ENCODE measurements at places on chromosomes 4 and X.

GRCh38 chr4:176479767-176480166 lies 160.0 kb downstream of the SPCS3 start:
- no peak for DNase-seq

DNA sequence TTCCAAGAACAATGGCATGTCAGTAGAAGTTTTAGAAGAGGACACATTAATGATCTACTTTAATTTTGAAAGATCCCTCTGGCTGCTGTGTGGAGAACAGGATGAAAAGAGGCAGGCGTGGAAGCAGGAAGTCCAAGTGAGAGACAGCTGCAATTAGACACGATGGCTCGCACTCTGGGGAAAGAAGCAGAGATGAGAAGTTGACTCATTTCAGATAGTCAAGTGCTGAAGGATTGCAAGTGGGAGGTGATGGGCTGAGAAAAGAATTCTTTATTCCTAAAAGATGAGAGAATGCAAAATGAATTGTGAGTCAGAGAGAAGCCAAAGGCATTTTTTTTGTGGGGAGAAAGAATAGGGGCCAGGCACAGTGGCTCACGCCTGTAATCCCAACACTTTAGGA lies 16.5 kb downstream of the RXFP1 start:
- DNase-seq = no peak

GRCh38 chr4:168057412-168057811 lies 34.9 kb upstream of the ANXA10 start:
- no peak for DNase-seq

GRCh38 chrX:9555354-9555753 lies 90.5 kb downstream of the TBL1X start:
- no peak for DNase-seq

GRCh38 chr4:81675791-81676393 lies 204.2 kb upstream of the RASGEF1B start:
- DNase-seq = no peak

GRCh38 chr4:180665994-180666824 lies 1577.0 kb upstream of the TENM3 start:
- DNase-seq = no peak

DNA sequence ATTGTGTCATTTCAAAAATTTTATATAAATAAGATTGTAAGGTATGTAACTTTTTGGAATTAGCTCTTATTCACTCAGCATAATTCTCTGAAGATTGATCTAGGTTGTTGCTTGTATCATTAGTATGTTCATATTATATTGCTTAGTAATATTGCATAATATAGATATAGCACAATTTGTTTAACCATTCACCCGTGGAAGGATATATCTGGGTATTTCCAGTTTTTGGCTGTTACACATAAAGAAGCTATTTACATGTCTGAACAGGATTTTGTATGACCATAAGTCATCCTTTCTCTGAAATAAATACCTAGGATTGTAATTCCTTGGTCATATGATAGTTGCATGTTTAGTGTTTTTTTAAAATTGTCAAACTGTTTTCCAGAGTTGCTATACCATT lies 82.5 kb downstream of the CPEB2 start:
- DNase-seq = no peak

- DNase-seq = no peak
Measured at GRCh38 chr4:89357340-89357739, 49.7 kb upstream of the GPRIN3 start.

DNA sequence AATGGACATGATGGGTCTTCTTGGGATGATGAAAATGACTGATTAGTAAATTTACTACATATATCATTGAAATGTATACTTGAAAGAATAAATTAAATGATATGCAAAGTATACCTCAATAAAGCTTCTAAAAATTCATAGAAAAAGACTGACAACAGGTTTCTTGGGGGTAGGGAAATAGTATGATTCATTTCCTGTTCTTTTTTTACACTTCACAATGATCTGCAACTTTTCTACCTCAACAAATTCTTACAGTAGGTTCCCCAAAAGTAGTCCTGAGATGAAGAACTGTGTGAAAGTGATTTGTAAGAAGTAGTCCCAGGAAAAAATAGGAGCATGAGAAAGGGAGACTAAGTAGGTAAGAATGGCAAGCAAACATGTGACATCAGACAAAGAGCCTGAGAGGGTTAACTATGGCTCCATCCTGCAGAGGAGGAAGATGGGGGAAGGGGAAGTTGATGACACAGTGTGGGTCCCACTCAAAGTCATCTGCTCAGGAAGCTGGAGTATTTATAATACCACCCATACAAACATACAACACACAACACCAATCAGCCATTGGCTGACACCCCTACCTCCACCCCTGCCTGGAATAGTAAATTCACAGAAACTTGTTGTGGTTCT lies 73.9 kb downstream of the ARHGAP6 start:
- no peak for DNase-seq

- no peak for DNase-seq
Measured at GRCh38 chr4:15201782-15202181, 199.5 kb downstream of the CPEB2 start.

- DNase-seq = no peak
Measured at GRCh38 chr4:152723236-152723635, 43.4 kb upstream of the TMEM154 start.

- no peak for DNase-seq
Measured at GRCh38 chr4:41723286-41723685, 25.2 kb downstream of the PHOX2B start.

DNA sequence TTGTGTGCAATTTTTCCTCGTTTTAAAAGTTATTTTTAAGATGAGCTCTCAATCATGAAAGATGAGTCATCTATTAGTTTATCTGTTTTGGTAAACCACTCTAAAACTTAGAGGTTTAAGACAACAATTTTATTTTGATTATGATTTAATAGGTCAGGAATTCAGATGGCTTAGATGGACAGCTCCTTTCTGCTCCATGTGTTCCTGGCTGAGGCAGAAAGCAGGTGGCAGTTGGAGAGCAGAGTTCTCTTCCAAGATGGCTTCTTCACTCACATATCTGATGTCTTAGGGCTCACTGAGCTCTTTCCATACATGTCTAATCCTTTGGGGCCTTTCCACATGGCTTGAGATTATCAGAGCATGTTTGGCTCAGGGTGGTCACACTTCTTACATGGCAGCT lies 48.3 kb upstream of the GRPR start:
- no peak for DNase-seq

GRCh38 chr4:84481860-84482245 lies 17.2 kb downstream of the NKX6-1 start:
- DNase-seq = no peak

- DNase-seq = peak; percentile 82
Measured at GRCh38 chrX:16711893-16712547, 449 bp downstream of the CTPS2 start.

DNA sequence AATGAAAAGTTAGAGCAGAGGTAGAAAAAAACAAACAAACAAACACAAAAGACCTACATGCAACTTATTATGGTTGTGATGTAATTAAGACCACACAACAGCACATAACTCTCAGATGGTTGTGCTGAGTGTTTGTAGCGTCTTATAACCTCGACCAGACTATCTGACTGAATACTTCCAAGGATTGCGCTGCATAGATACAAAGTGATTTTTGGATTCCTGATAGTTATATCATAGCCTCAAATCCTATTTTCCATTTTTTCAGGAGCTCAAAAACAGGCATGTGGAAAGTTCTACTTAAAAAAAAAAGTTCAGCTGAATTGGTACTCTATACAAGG lies 236.1 kb downstream of the SPRY1 start:
- no peak for DNase-seq

GRCh38 chr4:40980318-40980883 lies 230.6 kb downstream of the NSUN7 start:
- no peak for DNase-seq

GRCh38 chr4:21476757-21477156 lies 471.8 kb downstream of the KCNIP4 start:
- DNase-seq = peak; percentile 66

DNA sequence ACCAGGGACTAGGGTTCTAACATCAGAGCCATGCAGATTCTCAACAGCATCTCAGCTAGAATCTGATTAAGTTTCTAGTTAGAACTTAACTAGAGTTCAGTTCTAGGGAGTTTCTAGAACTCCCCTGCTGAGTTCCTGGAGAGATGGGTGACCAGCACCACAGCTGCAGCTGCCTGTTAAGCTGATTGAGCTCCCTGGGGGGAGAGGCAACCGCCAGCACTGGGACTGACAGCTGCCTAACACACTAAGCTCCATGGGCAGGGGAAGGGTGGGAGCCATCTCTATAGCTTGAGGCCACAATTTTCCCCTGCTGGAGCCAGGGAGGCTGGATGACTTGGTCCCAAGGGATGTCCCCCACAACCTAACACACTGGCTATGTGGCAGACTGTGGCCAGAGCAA lies 84.2 kb downstream of the CHIC1 start:
- DNase-seq = no peak

GRCh38 chr4:55546506-55546755 lies 278 bp downstream of the CLOCK start:
- no peak for DNase-seq

DNA sequence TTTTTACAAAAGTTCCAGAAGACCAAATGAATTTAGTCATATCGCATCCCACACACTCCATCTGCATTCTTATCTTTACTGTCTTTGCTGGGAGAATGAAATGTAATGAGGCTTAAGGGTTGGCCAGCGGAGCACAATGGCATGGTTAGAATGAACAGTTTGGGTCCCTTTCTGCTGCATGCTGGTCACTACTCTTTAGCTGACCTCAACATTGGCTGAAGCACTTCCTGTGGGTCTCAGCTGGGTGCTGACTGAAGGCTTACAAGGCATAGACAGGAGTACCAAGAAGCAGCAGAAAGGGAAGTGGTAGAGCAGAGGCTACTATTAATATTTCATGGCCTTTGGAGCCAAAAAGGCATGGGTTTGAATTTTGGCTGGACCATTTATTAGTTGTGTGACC lies 159.4 kb upstream of the GPC4 start:
- DNase-seq = no peak

GRCh38 chrX:1870421-1870820 lies 255.6 kb downstream of the ASMT start:
- DNase-seq = no peak

- DNase-seq = no peak
Measured at GRCh38 chrX:149825424-149825823, 43.7 kb downstream of the MAGEA9 start.

DNA sequence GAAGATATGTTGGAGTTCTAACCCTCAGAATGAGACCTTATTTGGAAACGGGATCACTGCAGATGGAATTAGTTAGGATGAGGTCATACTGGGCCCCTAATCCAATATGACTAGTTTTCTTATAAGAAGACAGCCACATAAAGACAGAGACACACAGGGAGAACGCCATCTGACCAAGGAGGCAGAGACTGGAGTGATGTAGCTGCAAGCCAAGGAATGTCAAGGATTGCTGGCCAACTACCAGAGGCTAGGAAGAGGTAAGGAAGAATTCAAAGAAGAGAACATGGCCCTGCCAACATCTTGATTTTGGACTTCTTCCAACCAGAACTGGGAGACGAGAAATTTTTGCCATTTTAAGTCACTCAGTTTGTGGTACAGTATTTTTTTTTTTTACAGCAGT lies 152.8 kb upstream of the DIPK2B start:
- DNase-seq = no peak

DNA sequence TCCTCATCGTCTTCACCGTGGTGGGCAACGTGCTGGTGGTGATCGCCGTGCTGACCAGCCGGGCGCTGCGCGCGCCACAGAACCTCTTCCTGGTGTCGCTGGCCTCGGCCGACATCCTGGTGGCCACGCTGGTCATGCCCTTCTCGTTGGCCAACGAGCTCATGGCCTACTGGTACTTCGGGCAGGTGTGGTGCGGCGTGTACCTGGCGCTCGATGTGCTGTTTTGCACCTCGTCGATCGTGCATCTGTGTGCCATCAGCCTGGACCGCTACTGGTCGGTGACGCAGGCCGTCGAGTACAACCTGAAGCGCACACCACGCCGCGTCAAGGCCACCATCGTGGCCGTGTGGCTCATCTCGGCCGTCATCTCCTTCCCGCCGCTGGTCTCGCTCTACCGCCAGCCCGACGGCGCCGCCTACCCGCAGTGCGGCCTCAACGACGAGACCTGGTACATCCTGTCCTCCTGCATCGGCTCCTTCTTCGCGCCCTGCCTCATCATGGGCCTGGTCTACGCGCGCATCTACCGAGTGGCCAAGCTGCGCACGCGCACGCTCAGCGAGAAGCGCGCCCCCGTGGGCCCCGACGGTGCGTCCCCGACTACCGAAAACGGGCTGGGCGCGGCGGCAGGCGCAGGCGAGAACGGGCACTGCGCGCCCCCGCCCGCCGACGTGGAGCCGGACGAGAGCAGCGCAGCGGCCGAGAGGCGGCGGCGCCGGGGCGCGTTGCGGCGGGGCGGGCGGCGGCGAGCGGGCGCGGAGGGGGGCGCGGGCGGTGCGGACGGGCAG lies 792 bp downstream of the ADRA2C start:
- DNase-seq = peak; percentile 77

GRCh38 chrX:116009346-116009745 lies 161.2 kb upstream of the AGTR2 start:
- DNase-seq = no peak

- DNase-seq = no peak
Measured at GRCh38 chrX:42832764-42833549, 55.0 kb upstream of the PPP1R2C start.

GRCh38 chr4:54063737-54064316 lies 578 bp downstream of the CHIC2 start:
- peak; percentile 67 for DNase-seq

Measured in ecto neural progenitor cell (in vitro differentiated cells).